ENCODE measurements at places on chromosomes 5 and 9.

DNA sequence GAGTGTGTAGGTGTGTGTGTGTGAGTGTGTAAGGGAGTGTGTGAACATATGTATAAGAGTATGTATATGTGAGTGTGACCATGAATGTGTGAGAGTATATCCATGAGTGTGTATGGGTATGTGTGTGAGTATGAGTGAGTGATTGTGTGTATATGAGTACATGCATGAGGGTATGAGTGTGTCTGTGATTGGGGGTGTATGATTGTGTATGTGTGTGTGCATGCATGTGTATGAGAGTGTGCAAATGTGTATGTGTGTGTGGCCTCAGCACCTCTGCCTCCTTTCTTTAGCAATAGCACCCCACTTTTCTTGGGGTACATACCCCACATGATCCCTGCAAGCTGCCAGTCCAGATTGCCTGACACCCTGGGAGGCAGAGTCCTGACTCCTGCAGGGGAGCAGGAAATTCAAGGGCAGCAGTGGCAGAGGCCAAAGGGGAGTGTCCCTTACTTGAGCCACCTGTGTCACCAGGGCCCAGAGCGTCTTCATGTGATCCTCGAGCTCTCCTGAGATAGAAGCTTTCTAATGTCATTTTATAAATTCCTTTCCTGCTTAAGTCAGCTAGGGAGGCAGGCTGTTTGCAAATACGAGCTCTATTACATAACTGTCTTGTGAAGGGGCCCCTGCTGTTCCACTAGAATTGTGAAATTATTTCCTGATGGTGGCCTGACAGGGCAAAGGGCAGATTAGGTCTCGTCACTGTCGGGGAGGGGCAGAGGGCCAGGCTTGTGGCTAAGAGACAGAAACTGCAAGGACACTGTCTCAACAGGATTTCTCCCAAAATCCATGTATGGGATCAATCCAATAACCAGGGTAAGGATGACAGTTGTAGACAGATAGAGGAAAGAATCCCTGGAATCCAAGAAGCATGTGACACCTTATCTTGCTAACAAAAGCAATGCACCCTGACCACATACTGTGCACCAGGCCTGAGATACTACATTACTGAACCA, 389.1 kb downstream of the GADD45G start:
- no peak for DNase-seq

- no peak for DNase-seq
Measured at GRCh38 chr5:54832858-54833257, 152.5 kb downstream of the ESM1 start.

DNA sequence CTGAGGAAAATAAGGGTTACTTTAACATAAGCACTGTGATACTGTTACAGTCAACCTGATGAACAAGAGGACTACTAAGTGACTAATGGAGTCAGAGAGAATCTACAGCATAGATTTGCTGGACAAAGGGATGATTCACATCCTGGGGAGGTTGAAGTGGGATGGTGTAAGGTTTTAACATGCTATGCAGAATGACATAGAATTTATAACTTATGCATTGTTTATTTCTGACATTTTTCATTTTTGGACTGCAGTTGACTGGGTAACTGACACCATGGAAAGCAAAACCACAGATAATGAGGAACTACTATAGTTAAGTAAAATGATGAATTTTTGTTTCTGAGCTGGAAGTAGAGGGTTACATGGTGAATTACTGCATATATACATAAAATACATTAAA, 389.2 kb downstream of the MAT2B start:
- DNase-seq: no peak

GRCh38 chr5:39209924-39210323, 9.4 kb downstream of the FYB1 start:
- DNase-seq: no peak

- DNase-seq: no peak
Measured at GRCh38 chr5:56429110-56429561, 196.0 kb upstream of the ANKRD55 start.

DNA sequence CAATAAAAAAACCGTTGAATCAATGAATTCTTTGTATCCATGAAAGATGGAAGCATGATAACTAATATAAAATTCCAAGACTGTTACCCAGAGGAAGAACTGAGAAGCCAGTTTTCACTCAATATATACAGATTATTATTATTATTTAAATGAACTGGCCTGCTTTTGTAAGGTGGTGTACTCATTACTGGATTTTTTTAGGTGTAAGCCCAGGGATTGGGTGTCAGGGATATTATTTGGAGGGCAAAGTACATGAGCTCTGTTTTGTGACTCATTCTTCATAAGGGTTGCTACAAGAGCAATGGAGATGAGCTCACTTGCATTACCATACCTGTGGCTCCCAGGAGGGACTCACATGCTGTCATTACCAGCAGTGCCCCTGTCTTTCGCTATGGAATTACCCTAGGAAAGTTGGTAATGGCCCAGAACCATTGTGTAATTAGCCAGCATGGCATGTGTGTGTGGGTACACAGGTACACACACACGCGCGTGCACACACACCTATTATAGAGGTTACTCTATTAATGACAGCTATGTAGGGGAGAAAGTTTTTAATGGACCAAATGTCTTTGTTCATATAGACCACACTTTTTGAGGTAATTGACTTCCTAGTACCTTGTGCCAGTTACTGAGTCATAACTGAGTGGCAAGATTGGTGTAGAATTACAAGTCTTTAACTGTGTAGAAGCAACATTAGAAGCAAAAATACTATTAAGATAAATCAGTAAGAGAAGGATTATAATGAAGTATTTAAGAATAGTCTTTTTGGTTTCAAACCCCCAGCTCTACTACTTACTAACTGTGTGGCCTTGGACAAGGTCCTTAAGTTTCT, 143.4 kb downstream of the GDNF start:
- no peak for DNase-seq

GRCh38 chr9:82922686-82923085, 140.3 kb downstream of the RASEF start:
- DNase-seq: no peak

DNA sequence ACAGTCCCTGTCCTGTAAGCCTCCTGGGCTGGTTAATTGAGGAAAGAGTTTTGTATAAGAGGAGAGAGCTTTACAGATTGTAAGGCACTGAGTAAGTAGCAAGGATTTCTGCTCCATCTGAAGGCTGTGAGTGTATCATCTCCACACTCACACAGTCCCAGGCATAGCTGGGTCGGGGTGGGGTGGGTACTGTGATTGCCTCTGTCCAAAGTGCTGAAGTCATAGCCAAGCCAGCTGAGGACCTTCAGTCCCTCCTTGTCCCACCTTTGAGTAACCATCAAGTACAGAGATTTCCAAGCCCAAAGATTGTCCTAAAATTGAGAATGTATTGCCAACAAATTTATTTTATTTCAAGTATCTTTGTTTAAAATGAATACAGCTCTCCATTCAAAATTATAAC, 5.5 kb upstream of the DNAJB5 start:
- DNase-seq: no peak

- no peak for DNase-seq
Measured at GRCh38 chr5:2569176-2569575, 182.3 kb downstream of the IRX2 start.

DNA sequence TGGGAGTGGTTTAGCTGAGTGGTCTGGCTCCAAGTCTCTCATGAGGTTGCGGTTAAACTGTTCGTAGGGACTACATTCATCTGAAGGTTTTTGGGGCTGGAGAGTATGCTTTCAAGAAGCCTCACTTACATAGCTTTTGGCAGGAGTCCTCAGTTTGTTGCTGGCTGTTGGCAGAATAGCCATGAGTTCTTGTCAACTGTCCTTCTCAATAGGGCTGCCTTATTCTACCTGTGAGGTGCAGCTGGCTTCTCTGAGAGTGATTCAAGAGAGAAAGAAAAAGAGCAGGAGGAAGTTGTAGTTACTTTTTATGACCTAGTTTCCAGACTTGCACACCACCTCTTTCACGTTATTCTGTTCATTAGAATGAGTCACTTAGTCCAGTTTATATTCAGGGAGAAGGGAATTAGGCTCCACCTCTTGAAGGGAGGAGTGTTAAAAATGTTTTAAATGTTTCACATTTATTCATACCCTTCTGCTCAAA, 33.2 kb downstream of the YTHDC2 start:
- DNase-seq: no peak

DNA sequence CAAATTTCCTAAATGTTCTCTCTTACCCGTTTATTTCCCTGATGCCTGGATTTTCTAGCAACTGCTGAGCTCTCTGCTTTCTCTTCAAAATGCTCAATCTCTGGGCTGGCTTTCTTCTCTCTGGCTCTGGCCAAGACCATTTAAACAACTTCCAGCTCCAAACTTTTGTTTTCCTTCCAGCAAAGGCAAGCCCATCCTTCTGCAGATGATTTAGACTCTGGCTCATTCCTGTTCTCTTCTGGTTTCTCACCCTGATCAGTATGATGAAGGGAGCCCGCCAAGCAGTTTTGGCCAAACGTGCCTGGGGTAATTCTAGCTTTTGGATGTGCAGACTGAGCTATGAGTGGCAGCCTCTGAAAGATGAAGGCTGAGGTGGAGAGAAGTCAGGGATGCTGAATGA, 78.1 kb downstream of the HSPA4 start:
- no peak for DNase-seq

GRCh38 chr9:36146651-36147050, 10.1 kb downstream of the GLIPR2 start:
- DNase-seq: no peak

GRCh38 chr9:123246534-123246933, 21.9 kb downstream of the STRBP start:
- DNase-seq: no peak

DNA sequence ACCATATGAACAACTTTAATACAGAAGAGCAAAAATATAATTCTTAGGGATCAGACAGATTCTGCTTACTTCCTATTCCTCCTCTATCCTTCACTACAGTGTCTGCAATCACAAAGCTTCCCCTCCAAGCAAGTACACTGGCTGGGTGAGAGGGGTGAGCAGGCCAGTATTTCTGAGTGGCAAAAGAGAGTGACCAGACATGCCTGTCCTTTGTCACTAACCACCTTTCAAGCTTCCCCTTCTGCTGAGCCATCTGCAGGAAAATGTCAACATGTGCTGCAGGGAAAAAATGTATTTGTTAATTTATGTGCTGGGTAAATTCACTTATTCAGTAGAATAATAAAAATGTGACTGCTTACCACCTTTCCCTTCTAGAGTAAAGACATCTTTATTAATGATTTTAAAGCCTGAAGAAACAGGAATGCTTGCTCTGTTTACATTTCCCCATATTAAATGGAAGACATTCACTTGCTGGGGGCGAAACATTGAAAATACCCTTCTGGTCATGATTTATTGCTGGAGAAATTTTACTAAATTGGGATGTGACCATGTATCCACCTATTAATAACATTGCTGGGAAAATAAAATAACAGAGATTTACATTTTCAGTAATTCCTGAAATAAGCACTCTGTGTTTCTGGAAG, 84.9 kb downstream of the SPOCK1 start:
- no peak for DNase-seq

GRCh38 chr5:66285343-66285922, 141.3 kb downstream of the SREK1 start:
- DNase-seq: no peak

GRCh38 chr5:116605310-116606070, 30.9 kb upstream of the SEMA6A start:
- no peak for DNase-seq

- no peak for DNase-seq
Measured at GRCh38 chr9:100020121-100020795, 78.5 kb downstream of the ERP44 start.

DNA sequence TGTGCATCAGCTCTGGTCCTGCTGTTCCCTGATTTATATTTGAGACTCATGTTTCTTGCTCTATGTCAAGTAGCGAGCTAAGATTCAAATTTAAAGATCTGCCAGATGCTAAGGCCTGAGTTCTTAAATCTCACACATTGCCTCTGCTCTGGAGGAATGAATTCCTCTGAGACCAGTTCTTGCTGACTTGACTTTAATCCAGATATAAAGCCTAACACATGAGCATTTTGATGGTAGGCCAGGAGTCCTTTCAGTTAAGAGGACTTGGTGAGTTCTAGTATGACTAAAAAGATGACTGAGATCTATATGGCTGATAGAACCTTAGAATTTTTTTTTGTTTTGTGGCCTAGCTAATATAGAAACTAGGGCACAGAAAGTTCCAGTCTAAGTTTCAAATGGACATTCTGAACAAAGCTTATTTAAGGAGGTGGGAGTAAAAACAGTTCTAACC, 1.3 kb upstream of the INIP start:
- DNase-seq: no peak

DNA sequence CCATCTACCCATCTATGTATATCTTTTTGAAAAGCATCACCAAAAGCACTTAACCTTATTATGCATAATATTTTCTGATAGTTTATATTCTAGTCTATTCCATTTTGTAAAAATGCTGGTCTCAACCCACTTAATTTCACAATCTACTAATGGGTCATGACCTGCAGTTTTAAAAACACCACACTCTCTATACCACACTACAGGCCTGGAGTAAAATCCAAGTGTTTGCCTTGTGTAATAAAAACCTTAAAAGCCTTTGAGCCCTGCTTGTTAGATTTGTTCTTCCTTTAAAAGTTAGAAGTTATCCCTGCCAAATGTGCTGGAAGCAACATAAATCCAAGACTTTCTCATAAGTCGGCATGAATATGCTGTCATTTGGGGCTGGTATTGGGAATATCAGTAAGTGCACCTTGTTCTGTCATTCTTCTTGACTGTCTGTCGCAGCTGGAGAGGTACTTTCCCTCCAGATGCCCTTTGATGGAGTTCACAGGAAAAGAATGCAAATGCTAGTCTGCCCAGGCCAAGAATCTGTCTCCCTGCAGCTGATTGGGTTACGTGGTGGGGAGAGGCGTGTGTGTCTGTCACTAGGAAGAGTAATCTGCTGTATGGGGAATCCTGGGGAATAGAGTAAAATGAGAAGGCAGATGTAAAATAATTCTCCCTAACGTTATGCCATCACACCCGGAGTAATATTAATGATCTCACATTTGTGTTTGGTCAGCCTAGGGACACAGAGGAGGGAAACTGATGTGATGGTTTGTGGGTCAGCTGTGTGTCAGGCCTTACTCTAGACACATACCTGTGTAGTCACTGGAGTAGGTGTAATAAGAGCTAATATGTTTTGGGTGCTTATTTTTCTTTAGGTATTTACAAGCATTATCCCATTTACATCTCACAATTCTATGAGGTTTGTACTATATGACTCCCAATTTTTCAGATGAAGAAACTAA, 79.4 kb downstream of the ZNF366 start:
- no peak for DNase-seq
